ENCODE measurements at places on chromosomes 7 and 10.
A peak's percentile ranks its signal among the peaks of the same experiment; 100 is the strongest.

DNA sequence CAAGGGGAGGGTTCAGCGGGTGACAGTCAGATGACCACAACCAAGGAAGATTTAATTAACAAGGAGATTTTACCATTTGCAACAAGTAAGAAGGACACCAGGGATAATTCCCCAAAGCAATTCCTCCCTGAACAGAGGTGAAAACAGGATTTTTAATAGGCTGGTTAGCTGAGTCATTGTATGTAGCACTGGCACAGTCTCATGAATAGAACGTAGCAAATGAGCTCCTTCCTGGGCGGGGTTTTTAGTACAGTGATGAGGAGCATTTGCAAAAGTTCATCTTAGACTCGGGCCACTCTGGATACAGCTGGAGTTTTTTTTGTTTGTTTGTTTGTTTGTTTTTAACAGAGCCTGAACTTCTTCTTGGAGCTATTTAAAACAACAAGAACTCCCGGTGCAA lies 39.0 kb downstream of the TAC1 start:
- DNase-seq: no peak

GRCh38 chr10:87750001-87750671 lies 67.9 kb downstream of the ATAD1 start:
- peak; percentile 49 for DNase-seq

DNA sequence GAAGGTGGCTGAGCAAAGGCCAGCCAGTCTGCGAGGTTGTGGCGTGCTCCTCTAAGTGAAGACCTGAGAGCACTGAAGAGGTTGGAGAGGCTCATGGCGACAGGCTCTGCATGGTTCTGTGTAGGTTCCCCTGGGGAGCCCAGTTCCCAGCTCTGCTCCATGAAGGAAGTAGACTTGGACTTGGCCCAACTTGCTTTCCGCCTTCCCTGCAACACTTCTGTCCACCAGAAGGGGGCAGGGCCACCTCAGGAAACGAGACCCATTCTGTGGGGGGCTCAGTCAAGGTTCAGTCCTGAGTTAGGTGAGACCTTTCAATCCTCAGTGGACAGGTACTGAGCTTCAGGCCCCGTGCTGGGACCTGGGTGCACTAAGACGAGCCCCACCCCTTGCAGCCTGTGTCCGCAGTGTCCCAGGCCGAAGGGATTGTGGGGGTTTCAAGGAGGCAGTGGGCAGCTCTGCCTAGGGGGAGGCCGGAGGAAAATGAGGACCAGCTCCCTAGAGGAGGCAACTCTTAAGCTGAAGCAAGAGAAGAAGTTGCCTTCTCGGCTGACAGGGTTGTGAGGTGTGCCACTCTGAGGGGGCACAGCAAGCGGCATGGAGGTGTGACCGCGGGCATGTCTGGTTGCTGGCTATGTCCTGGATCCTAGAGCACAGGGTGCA lies 15.0 kb upstream of the PCBD1 start:
- DNase-seq: peak; percentile 61

GRCh38 chr7:106770191-106770590 lies 94.9 kb upstream of the PIK3CG start:
- peak; percentile 90 for DNase-seq

GRCh38 chr7:78576236-78576635 lies 777.7 kb downstream of the PHTF2 start:
- DNase-seq: peak; percentile 39

Data from cardiac fibroblast (primary cell).